ENCODE measurements at places on chromosomes 16 and 17.
A peak's percentile ranks its signal among the peaks of the same experiment; 100 is the strongest.

- no peak for DNase-seq
These were observed 11.8 kb downstream of the TEX14 start for GRCh38 chr17:58680038-58680369.

GRCh38 chr16:66382966-66383299 is 16.4 kb downstream of the CDH5 start:
- no peak for DNase-seq

DNA sequence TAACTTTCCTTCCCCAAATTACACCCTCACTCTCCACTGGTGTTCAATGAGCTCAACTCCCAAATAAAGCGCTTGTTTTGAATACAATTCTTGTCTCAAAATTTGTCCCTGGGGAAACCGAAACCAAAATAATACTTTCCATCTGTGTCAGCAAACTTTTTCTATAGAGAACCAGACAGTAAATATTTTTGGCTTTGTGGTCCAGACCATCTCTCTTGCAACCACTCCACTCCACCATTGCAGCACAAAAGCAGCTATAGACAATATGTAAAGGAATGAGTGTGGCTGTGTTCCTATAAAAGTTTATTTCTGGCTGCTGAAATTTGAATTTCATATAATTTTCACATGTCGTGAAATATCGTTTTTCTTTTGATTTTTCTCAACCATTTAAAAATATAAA is 84.6 kb upstream of the ERCC4 start:
- DNase-seq = no peak

- no peak for DNase-seq
These were observed 106.2 kb downstream of the SNX11 start for GRCh38 chr17:48213797-48214196.

GRCh38 chr17:81577278-81578000 is 25.3 kb upstream of the FAAP100 start:
- no peak for DNase-seq

- DNase-seq = peak; percentile 35
These were observed 97.4 kb upstream of the CACNG5 start for GRCh38 chr17:66737524-66737923.

DNA sequence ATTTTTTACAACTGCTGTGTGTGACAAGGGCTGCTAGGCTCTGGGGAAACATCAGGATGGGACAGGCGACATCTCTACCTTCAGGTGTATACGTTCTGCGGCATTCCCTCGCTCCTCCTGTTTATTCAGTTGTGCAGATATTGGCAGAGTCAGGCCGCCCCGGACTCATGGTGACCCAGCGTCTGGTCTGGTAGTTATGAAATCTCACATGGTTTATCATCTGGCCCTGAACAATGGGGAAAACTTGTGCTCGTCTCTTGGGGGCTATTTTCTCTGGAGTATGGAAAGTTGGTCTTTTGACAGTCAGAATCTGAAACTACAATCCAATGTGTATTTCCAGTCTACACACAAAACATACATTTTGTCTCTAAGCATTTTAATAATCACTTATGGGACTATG is 3.3 kb downstream of the MARCHF10 start:
- DNase-seq = no peak

All from AG09319 (cell line).